ENCODE measurements at places on chromosomes 7 and 10.

DNA sequence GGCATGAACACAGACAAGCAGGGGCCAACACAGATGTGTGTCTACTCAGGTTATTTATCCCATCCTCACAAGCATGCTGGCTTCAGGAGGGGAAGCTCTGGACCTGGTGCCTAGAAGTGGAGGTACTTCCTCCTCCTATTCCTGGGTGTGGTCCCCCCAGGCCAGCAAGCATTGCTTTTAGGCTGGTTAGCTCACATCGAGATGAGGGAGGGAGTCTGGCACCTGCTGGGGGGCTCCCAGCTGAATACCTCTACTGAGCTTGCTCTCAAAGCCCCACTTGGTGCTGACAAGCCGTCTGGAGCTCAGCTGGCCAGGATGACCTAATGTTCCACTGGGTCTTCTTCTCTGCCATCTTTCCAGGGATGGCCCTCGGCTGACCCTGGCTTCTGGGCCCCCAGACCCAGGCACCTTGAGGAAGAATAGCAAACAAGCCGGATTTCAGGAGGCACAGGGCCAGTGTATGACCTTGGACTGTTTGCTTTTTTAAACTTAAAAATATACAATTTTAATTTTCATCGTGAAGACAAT lies 26.8 kb downstream of the FAM241B start:
- DNase-seq: no peak

DNA sequence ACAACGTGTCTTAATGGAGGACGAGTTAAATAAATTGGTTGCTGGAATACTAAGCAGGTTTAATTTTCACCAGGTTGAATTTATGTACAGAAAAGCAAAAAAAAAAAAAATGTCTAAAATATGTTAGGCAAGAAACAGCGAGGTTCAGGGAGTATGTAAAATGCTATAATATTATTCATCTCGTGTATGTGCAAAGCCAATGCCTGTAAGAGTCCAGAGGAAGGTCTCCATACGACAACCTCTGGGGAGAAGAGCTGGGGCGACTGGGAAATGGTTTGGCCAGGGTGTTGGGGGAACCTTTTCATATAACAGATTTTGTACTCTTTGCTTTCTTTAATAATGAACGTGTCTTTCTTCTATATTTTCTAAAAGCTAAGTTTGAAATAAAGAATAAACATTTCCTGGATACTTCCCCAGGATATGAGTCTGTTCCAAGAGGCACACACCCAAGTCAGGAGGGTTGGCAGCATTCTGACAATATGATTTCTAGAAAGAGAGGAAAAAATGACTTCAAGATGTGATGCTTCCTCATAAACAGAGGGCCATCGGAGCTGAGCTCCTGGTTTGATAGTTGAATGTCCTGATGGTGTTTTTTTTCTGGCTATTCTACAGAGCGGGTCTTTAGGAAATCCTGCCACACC lies 208.6 kb upstream of the MGMT start:
- no peak for DNase-seq

- DNase-seq: peak; percentile 84
Measured at GRCh38 chr10:70849582-70850016, 33.9 kb downstream of the SGPL1 start.

GRCh38 chr7:158524749-158525635 lies 62.6 kb downstream of the PTPRN2 start:
- no peak for DNase-seq

GRCh38 chr10:103564776-103565520 lies 71.4 kb downstream of the NEURL1 start:
- DNase-seq: no peak

- no peak for DNase-seq
Measured at GRCh38 chr7:127710635-127711034, 58.6 kb downstream of the SND1 start.

DNA sequence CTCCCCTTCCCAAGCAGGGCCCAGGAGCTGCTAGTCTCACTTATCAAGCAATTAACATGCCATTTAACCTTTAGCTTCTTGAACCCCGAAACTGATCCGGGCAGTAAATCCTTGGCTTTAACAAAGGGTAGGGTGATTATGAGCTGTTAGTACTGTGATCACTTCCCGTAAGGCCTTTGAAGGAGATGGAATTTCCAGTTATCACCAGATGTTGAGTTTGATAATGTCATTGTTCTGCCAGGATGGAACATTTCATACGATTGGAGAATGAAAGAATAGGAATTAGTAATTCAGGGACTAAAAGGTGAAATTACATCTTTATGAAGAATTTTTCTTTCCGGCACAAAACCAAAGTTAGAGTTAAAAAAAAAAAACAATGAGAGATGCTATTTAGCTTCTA lies 570.9 kb upstream of the FOXK1 start:
- DNase-seq: no peak

DNA sequence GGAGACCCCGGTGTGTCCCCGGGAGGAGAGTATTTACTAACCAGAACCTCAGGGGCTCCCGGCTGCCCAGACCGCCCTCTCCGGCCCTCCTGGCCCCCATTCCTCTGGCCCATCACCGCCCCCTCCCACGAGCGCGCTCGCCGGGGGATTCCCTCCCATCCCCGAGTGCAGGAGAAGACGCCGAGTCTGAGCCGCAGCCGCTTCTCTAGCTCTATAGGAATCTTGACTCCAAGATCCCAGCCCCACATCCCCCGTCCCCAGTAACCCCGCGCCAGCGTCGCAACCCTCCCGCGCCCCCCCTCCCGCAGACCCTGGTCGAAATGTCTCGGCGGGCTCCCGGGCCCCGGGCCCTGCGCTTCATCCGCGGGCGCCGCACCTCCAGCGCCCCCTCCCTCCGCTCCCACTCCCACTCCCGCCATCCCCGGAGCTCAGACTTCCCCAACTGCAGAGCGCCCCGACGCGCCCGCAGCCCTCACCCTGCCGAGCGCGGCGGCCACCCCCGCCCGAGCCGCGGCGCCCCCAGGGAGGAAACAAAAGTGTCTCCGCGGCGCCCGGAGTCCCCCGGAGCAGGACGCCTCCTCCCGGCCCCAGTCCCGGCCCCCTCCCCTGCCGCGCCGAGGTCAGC lies 541 bp downstream of the ELMO1 start:
- DNase-seq: no peak

GRCh38 chr7:112819536-112819935 lies 29.3 kb upstream of the TMEM168 start:
- DNase-seq: no peak

DNA sequence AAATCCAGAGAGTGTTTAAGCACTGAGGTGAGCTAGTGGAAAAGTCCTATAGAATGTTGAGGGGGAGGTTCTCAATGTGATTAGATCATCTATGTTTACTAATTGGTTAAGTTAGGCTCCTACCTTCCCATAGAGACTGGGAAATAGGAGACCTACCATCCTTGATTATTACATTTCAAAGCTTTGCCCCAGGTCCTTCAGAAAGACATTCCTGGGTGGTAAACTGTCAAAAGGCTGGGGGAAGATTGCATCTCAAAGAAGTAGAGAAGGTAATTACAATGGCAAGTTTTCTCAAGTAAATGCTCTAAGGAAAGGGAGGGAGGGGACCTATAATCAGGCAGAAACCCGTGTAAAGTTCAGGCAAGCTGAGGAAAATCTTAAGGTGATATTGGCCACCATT lies 247.8 kb upstream of the SMIM30 start:
- no peak for DNase-seq

- DNase-seq: no peak
Measured at GRCh38 chr10:26697922-26698608, 564 bp downstream of the PDSS1 start.

GRCh38 chr10:62755662-62756653 lies 48.6 kb upstream of the ADO start:
- no peak for DNase-seq

DNA sequence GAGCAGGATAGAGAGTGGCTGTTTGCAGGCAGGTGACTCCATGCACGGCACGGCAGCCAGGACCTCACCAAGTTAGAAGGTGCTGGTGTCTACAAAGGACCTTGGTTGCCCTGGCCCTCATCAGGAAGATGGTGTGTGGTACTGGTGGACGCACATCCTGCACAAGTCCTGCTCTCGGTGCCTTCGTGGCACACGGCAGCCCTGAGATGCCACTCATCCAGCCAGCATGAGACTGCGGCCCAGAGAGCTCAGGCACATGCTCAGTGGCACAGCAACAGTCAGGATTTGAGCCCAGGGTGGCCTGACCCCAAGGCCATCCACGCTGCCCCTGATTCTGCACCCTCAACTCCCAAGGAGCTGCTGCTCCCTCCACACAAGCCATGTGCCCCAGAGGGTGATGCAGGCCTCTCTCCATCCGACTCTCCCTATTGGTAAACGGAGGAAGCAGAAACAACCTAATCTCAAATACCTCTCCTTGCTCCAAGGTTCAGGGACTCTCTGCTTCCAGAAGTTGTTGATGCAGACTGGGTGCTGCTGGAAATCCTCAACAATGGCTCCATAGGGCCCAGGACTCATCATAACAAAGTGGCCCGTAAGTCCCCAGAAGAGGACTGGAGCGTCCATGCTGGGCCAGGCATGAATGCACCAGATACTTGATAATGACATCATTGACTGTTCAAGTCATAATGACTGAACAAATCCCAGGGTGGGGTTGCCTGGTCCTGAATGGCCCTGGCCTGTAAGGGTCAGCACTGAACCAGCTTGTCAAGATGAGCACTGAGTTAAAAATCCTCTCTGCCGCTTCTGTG lies 93.6 kb downstream of the ARHGAP22 start:
- DNase-seq: no peak

- no peak for DNase-seq
Measured at GRCh38 chr7:7104971-7105370, 77.4 kb upstream of the C1GALT1 start.

DNA sequence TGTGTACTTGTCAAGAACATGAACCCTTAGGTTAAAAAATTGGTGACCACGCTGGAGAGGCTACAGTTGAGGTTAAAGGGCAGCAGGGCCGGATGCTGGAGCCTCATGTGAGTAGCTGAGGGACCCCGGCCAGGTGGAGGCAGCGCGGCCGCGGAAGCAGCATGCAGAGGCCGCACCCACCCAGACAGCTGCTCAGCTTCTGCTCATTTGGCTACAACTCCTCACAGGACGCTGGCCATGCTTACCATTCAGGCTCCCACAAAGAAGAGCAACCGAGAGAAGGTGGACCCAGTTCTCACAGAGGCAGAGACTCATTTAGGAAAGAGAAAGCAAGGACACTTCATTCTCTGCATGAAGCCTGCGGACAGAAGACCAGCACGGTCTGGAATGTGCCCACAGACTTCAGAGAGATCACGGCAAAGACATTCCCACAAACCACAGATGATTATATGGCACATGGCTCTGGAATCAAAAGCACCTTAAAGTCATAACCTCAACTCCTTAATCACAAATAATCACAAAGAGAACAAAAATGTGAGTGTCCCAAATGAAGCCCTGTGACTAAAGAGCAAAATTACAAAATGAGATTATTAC lies 94.4 kb downstream of the VOPP1 start:
- peak; percentile 89 for DNase-seq

GRCh38 chr7:81779706-81780105 lies 9.9 kb upstream of the HGF start:
- no peak for DNase-seq

DNA sequence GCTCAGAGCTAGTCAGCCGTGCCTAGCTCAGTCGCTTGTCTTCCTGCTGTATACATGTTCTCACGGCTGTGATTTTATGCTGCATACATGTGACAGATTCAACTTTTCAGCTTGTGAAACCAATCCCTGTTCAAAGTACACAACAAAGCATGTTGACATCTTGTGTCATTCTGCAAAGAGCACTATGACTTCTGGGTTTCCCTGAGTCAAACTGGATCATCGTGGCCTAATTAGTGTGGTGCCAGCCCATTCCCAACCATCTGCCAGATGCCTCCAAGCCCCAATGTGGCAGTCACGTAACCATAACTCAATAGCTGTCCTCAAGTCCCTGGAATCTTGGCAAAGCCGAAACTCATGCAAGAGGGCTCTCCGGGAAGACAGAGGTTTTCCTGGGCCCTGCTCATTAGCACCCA lies 144.8 kb downstream of the MYOF start:
- DNase-seq: no peak

GRCh38 chr10:104350127-104350635 lies 3.5 kb upstream of the CFAP58 start:
- peak; percentile 47 for DNase-seq

DNA sequence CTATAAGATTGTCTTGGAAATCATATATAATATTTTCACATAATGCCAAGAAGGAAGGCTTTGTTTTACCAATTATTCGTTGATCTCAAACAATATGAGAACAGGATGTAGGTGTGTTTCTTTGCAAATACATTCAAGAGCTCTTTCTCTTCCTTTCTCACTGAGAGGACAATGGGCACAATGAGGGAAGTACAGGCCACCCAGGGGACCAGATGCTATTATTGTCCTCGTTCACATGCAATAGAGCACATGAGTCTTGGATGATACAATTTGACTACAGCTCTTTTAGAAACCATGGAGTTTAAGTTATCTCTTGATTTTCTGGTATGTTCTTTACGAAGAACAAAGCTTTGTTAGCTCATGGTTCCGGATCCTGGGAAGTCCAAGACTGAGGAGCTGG lies 323.7 kb upstream of the KLF6 start:
- DNase-seq: no peak

DNA sequence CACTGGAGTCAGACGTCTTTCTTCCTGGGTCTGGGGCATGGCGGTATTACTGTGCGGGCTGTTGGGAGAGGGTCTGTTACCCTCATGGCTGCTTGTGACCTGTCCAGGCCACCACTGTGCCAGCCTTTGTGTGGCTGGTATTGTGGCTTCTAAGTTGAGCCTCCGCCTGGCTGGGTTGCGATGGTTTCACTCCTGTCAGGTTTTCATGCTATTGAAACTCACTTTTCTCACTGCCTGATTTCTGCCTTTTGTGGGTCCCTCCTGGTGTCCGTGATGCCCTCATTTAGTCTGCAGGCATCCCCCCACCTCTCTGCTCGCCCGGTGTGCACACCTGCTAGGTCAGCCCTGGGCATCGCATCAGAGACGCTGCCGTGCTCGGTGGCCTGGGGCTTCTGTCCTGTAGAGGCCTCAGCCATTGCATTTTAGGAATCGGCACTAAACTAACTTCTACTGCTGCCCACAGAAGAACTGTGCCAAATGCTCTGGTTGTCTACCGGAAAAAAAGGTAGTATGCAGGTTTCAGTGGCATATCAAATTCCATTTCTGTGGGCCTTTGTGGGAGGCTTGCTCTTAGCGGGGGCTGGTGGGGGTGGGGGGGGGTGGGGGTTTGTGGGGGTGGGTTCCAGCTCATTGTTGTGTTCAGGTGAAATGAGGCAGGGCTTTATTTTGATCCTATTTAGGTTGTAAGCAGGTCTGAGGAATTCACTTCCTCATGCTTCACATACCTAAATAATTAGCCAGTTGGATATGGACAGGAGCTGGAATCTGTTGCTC lies 64.3 kb downstream of the MGMT start:
- peak; percentile 83 for DNase-seq

- no peak for DNase-seq
Measured at GRCh38 chr10:22724773-22725172, 10.4 kb upstream of the PIP4K2A start.

GRCh38 chr10:13681960-13682359 lies 95.2 kb downstream of the PRPF18 start:
- no peak for DNase-seq

DNA sequence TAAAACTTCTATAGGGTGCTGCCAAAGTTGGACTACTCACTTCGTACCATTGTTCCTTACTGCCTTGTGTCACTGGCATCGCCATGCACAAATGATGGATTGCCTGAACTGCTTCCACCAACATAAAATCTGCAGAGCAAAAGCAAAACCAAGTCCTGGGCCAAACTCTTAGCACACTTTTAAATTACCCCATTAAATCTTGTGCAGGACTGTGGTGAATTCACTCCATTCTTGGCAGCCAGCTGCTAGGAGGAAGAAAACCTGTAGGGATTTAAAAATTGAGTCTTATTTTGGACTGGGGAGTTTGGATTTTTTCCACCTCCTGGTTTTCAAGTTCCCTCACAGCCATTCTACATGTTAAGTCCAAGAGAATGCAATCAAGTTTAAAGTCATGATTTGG lies 646.9 kb downstream of the SORCS3 start:
- DNase-seq: no peak

GRCh38 chr7:112157072-112157471 lies 49.1 kb downstream of the DOCK4 start:
- DNase-seq: peak; percentile 99

All from RCC 7860 (cell line).